Cortex of kidney (tissue), 1 donor: ENCODE measurements at places on chromosomes 1 and 21.

DNA sequence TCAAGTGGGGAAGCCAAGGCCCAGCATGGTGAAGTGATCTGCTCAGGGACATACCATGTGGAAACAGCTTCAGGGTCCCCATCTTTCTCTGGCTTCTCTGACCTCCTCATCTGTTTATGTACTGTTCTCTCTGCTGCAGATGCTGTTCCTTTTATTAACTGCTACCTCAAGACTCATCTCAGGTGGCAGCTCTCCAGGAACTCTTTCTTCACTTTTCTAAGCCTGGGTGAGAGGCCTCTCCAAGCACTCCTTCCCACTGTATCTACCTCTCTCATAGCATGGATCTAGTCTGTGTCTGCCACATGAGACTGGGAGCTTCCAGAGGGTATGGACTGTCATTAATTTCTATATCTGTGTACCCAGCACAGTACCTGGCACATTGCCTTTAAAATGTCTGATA is 73.4 kb upstream of the PPM1J start:
- no peak for DNase-seq

DNA sequence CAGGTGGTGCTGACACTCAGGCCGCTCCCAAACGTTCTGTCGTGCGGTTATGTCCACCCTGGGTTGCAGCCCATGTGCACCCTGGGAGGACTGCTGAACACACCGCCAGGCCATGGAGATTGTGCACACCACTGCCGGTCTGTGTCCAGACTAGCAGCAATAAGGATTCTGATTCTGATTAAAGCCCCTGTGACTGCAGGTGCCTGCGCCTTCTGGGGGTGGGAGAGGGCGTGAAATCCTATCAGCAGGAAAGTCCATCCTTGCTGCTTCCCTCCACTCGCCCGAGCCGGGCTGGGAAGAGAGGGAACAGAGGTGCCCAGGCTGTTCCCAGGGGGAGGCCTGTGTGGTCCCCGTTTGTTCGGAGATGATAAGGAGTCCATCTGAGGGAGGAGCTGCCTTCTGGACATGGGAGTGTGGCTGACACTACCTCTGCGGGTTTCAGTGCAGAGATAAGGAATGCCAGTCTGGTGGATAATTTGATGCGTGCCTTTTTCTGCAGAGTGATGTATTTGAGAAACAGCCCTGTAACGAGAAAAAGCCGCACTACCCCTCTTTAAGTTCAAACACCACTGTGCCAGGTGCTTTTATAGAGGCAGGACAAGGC is 41.2 kb downstream of the BACE2 start:
- no peak for DNase-seq

GRCh38 chr1:232562855-232563510 is 67.0 kb downstream of the SIPA1L2 start:
- no peak for DNase-seq

GRCh38 chr1:217953922-217954321 is 322.8 kb downstream of the SPATA17 start:
- no peak for DNase-seq

GRCh38 chr1:68111519-68112436 is 61.4 kb upstream of the DIRAS3 start:
- DNase-seq: no peak

DNA sequence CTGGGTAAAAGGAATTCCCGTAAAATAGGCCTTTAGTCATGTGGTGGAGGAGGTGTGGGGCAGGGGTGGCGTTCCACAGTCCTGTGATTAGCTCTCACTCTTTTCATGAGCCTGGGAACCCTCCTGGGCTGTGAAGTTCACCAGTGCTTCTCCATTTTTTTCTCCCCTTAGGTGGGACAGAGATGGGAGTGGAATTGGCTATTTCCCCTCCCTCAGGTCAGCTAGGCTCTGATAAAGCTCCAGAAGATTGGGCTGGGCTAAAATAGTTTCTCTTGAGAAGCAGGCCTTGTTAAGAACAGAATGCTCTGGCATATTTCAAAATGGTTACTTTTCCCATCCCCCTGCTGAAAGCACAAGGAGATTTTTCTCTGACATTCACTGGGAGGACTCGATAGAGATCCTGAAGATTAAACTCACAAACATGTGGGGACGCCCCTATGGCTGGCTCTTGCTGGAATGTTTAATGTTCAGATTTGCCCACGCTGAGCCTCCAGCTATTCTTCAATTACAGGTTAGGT is 33.4 kb upstream of the SLC2A1 start:
- DNase-seq: no peak

- DNase-seq: no peak
These were observed 26.9 kb upstream of the EYA3 start for GRCh38 chr1:28115267-28115666.

DNA sequence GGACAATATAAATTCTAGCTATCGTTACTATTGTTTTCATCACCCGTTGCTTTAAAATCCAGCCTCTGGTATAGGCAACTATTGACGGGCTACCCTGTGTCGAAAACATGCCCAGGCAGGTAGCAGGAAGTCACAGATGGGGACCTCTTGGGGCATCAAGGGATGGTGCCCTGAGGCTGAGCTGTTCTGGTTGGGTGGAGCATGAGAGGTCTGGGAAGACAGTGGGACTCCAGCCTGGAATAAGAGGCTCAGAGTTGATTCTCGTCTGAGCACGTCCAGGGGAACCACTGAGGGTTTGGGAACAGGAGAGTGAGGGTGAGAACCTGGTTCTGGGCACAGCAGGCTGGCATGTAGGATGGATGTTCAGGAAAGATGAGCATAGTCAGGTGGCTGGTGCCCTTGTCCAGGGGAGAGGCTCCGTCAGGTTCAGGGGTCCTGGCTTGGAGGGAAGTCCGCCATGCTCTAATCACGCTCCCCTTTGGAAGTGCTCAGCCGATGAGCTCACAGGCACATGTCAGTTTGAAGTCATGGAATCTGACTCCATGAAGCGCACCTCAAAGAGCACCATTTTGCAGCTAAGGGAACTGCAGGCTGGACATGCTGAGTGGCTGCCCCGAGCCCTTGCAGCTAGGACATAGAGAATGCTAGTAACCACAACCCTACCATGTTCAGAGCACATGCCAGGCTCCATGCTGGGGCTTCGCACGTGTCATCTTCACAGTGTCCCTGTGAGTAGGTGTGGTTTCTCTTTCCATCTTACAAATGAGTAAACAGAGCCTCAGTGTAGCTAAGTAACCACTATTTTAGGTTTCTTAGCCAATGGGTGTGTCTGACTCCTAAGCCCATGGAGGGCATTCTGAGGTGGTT is 21.0 kb downstream of the PCSK9 start:
- DNase-seq: no peak

DNA sequence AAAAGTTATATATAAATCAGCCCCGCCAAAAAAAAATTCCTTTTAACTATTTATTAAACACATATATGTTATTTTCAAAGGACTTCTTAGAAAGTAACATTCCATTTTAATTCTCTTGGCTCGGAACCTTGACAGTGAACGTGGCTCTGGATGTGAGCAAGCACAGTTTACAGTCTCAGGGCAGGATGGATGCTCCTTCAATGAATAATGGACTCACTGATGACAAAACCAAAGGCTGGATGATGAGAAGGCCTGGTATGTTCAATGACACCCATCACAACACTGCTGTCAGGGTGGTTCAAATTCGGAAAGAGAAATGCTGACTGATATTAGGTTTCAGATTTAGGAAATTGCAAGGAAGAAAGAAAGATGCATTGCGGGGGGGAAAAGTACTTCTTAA is 148.8 kb downstream of the SIPA1L2 start:
- no peak for DNase-seq

DNA sequence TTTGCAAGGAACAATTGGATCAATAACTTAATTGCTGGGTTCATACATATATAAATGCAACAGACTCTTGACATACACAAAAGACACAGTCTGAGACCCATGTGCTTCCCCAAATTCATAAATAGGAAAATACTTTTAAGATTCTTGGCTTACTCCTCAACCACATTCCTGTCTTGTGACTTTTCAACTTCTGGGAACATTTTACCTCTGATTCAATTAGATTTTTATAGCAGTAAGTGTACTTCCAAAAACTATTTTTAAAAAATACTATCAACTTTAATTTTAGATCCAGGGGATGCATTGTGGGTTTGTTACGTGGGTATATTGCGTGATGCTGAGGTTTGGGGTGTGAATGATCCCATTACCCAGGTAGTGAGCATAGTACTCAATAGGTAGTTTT is 406.7 kb downstream of the RPS6KC1 start:
- DNase-seq: no peak

DNA sequence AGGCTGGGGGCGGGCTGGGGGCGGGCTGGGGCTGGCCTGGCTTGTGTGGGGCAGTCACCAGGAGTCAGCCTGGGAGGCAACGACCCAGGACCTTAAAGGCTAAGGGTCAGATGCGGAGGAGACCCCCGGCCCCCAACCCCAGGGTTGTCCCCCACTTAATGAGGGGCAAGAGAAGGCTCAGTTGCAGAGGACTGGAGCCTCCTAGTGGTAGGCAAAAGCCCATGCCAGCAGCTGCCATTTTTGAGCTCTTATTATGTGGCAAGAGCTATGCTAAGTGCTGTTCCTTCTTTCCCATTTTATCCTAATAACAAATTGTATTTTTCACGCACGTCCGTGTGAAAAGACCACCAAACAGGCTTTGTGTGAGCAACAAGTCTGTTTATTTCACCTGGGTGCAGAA is 8.0 kb downstream of the KIAA1614 start:
- no peak for DNase-seq

- DNase-seq: no peak
These were observed 3.4 kb downstream of the KIF21B start for GRCh38 chr1:201020040-201020591.

DNA sequence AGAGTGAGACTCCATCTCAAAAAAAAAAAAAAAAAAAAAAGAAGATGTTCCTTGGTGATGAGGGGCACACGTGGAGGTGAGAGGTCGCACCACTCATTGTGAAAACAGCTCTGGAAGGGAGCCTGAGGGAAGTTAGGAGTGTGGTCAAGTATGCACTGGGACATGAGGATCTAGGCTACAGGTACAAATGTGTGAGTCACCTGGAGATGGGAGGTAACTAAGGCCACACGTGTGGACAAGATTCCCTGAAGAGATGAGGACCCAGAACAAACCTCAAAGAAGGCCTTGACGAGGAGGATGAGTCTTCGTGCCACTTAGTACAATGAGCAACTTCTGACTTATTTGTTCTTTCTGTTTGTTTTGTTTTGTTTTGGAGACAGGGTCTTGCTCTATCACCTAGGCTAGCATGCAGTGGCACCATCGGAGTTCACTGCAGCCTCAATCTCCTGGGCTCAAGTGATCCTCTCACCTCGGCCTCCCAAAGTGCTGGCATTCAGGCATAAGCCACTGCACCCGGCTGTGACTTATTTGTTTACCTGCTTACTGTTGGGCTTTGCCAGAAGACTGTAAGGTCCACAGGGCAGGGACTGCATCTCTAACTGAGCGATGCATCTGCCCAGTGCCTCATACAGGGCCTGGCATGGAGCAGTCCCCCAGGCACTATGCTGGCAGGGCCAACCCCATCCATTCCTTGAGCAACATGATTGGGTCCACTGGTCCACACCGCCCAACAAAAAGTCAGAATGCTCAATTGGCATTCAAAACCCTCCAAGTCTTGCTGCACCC is 6.4 kb downstream of the ASAP3 start:
- no peak for DNase-seq

- DNase-seq: no peak
These were observed 576 bp downstream of the ZFP69 start for GRCh38 chr1:40477678-40478053.

DNA sequence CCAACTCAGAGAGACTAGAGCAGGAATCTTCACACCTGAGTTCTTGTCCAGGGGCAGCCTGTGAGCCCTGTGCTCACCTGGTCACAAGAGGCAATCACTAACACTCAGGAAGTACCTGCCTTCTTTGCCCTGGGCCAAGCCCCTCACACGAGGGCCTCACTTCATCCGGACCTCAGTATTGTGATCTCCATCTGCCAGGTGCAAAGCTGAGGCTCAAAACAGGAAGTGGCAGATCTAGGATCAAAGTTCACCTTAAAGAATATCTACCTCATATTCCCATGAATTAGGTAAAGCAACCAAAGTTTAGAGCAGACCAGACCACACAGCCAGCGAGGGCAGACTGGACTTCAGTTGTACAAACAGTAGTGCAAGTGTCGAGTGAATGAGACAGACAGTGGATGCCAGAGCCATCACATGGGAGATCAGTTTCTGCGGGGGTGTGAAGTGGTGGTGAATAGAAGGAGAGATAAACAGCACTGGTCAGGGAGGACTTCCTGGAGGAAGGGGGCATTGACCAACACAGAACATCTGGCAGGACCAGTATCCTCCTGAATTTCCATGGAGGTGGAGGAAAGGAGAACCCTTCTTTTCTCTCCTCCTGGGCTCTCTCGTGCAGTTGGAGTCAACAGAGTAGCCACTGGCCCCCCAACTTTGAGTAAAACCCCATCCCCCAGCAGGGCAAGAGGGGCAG is 116.6 kb upstream of the ZBTB40 start:
- no peak for DNase-seq

DNA sequence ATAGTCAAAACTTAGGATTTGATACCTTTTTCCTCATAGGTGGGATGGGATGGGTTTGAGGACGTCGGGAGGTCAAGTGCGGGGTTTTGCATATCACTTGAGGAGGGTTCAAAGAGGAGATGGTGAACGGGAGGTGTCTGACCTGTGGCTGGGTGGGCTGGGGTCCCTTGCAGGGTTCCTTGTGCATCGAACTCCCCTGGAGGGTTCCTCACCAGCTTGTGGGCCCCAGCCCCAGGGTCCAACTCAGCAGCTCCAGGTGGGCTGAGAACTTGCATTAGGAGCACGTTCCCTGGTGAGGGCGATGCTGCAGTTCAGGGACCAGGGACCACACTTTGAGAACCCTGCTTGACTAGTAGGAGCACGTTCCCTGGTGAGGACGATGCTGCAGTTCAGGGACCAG is 23.2 kb downstream of the TRPM2 start:
- no peak for DNase-seq

GRCh38 chr21:29887313-29888009 is 52.3 kb downstream of the GRIK1 start:
- no peak for DNase-seq

DNA sequence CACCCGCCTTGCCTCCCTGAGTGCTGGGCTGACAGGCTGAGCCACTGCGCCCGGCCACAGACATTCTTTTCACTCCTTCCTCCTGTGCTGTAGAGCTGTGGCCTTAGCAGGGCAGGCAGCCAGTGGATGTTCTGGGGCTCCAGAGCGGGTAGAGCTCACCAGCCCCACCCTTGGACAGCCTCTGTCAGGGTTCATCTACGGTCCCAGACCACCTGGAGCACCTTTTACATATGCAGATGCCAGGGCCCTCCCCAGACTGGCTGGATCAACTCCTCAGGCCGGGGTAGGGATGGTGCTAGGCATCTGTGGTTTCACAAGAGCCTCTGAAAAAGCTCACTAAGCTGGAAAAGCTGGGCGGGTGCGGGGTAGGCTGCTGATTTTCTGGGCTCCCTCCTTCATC is 4.6 kb downstream of the ATP13A2 start:
- no peak for DNase-seq
